ENCODE measurements at places on chromosomes 5 and 9. TPM values are rescaled to one million over a fixed set of nuclear protein-coding genes. Genes with fewer than 3 reads are reported as not detected.

GAS1 gene
- 13.9 TPM for total RNA-seq

DNA sequence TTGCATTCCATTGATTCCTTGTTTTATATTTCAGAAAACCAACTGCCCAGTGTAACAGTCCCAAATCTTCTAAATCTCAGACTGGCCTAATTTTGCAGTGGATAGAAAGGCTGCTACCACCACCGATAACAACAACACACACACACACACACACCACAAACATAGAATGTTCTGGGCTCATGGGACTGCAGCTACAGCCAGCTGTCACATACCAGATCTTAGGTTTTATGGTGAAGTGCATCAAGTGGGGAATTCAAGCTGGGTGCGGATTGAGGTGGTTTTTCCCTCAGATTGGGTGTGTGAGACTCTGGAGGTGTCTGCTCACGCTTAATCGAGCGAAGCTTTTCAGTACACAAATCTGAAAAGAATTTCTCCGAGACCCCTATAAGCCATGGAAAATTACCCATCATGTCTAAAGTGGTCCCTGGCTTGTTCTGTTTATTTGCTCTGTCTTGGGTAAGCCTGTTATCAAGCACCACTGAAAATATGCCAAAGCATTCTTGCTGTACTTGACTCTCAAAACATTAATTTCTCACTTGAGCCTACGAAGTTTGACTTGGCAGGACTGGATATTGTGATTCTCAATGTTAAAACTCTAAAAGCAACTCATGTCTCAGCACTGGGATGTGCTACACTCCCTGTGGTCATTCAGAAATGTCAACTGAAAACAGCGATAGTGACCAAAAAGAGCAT lies 71.1 kb downstream of the ALDH7A1 start:
- H3K4me3 ChIP-seq, result no peak overlapping the region
- peak overlapping the region; percentile 81 for H3K27ac ChIP-seq
- H3K36me3 ChIP-seq, result no peaks in the 10 kb centered on the region
- H3K4me1 ChIP-seq, result peaks cover 30% of the 10 kb centered on the region
- DNase-seq, result no peak

PLAC8L1 gene
- 7.8 TPM for total RNA-seq

LRRC70 gene
- total RNA-seq, result 9.9 TPM

EGFLAM gene
- total RNA-seq, result 15.2 TPM
